ENCODE measurements at places on chromosomes 12 and 14. TPM values are rescaled to one million over a fixed set of nuclear protein-coding genes. Genes with fewer than 3 reads are reported as not detected.
A peak's percentile ranks its signal among the peaks of the same experiment; 100 is the strongest.

GRCh38 chr14:24990050-24990449 is 59.9 kb downstream of the STXBP6 start:
- no peak for DNase-seq

- DNase-seq = no peak
These were observed 13.7 kb downstream of the APPL2 start for GRCh38 chr12:105222284-105222655.

GRCh38 chr12:108320507-108321293 is 18.4 kb downstream of the CMKLR1 start:
- DNase-seq = no peak

DNA sequence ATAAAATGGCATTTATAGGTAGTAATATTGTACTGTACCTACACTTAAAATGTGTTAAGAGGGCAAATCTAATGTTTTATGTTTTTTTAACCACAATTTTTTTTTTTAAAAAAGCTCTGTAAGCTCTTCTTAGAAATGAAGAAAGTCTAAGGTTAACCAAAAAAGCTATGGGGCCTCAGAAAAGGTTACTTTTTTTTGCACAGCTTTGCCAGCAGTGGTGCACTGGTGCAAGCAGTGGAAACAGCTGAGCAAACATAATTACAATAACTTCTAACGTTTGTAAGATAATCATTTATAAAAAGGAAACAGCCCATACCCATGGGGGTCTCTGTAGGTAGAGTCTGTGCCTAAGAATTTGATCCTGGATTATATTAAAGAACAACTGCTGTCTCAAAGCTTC is 85.1 kb upstream of the NID2 start:
- no peak for DNase-seq

DNA sequence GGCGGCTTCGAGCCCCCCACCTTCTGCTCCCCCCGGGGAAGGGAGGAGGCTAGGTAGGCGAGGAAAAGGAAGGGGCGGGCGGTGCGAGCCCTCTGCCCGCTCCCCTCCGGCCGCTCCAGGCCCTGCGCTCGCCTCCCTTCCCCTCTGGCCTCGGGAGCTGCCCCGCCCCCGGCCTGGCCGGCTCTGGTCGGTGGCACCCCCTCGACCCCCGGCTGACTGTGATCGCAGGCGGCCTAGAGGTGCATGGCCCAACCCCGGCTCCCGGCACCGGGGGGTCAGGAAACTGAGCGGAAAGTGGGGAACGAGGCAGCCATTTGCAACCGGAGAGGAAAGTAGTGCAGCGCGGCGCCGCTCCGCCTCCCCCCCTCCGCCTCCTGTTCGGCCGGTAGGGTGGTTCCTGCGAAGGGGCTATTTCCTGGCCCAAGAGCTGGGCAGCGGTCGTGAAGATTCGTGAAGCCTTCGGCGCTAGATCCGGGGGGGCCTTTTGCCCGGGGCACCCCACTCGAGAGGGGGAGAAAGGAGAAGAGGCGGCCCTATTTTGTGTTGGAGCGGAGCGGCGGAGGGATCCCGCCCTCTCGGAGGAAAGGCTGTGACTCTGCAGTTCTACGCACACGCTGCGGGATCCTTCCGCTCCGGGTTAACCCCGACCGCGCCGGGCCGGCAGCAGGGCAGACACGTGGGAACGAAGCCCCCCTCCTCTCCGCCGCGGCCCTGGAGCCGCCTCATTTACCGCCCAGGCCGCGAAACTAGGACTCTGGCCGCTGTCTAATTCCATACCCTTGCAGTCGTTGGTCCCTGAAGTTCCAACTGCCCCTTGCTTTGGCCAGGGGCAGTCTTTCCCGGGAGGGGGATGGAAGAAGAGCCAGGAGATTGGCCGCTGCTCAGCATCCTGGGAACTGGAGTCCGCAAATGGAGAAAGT is at the start of gene KMT2D:
KMT2D (minus strand) TSS at position 558 of the 920 bp plus-strand sequence. CDS start 5,470 bp downstream, outside the sequence.
- peak; percentile 98 for DNase-seq

GRCh38 chr14:74502236-74503019 is 8.9 kb downstream of the ISCA2 start:
- DNase-seq = peak; percentile 39

DNA sequence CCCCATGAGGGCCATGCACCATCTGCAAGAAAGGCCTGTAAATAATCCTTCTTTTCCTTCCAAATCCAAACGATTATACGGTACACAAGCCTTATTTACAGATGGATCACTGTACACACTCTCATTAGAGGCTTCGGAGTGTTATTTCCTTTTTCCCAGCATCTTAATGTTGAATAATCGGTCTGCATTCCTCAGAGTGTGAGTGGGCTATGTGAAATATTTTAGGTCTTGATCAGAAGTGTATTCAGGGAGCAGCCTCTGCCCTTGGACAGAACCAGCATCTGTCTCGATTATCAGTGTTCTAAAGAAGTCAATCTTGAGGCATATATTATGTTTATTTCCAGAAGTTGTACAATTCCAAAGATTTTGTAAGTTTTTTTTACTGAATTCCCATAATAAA is 340.6 kb downstream of the SEC23A start:
- DNase-seq = no peak

- DNase-seq = peak; percentile 75
These were observed 22.5 kb upstream of the NKX2-8 start for GRCh38 chr14:36604757-36605505.

- no peak for DNase-seq
These were observed 34.1 kb upstream of the CHGA start for GRCh38 chr14:92888896-92889295.

DNA sequence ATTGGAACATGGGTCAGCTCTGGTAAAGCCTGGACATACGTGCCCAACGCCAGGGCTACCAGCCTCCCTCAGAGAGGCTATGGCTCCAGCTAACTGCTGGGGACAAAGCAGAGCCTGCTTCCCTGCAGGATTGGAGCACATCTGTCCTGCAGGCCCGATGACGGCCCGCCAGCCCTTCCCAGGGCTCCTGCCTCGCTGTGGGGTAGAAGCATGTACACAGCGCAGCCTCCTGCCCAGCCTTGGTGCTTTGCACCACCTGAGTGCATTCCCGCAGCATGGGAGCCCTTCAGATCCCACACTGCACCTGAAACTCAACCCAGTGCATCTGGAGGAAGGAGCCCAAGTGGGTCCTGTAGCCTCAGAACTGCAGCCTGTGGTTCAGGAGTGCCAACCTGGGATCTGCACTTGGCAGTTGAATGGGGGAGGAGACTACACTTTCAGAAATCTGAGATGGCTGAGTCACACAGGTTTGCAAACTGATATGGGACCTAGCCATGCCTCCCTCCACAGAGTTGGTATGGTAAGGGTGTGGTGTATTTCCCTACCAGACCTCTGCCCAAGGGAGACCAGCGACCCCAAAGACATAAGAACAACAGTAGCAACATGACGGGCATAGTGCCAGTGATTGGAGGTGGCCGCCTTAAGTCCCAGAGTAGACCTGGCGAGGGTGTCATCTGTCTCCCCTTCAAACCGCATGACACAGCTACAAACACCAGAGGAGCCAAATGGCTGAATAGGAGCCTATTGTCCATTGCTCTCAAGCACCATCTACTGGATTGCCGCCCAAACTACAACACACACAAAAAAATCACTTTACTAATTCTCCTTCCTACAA is 273.9 kb upstream of the MIS18BP1 start:
- no peak for DNase-seq

DNA sequence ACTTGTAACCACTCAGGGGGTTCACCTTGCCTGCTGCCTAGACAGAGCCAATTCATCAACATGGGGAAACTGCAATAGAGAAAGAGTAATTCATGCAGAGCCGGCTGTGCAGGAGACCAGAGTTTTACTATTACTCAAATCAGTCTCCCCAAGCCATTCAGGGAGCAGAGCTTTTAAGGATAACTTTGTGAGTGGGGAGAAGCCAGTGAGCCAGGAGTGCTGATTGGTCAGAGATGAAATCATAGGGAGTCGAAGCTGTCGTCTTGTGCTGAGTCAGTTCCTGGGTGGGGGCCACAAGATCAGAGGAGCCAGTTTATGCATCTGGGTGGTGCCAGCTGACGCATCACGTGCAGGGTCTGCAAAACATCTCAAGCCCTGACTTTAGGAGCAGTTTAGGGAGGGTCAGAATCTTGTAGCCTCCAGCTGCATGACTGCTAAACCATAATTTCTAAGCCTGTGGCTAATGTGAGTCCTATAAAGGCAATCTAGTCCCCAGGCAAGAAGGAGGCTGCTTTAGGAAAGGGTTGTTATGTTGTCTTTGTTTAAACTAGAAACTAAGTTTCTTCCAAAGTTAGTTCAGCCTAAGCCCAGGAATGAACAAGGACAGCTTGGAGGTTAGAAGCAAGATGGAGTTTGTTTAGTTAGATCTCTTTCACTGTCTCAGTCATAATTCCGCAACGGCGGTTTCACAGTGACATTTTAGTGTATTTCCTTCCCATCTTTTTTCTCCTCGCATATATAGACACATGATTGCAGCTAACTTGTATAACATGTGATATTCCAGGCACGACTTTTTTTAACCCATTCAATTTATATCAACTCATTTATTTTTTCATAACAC is 68.9 kb upstream of the NCOR2 start:
- peak; percentile 76 for DNase-seq

DNA sequence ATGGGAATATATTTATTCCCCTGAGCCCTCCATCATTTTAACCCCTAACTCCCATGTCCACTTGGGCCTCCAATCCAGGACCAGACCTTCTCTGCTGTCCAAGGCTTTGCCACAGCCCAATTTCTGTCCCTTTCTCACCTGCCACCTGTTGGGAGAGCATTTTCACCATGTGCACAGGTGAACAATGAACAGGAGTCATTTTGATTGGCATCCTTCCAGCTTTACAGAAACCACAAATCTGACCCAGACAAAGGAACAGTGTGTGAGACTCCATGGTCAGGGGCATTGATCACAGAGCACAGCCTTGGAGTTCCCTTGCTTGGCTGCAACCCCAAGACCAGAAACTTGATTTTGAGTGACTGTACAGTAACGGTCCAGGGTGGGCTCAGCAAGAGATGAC is 91.9 kb downstream of the CRACR2A start:
- DNase-seq = no peak

The LRRIQ1 gene
- under 0.01 TPM for total RNA-seq

The C14orf132 gene
- 48.6 TPM for total RNA-seq

The PAPLN gene
- 9.5 TPM for total RNA-seq

The A2M gene
- total RNA-seq = 239 TPM

The CLMN gene
- total RNA-seq = 0.83 TPM

The MAPK1IP1L gene
- 16.5 TPM for total RNA-seq

The INHBC gene
- total RNA-seq = not detected

The POTEG gene
- total RNA-seq = not detected

The CELA1 gene
- total RNA-seq = not detected

The KRT3 gene
- total RNA-seq = not detected

Measured in fibroblast of lung (primary cell).